Lung microvascular endothelial cell (primary cell): ENCODE measurements at places on chromosomes 5 and 9. TPM values are rescaled to one million over a fixed set of nuclear protein-coding genes. Genes with fewer than 3 reads are reported as not detected.

DNA sequence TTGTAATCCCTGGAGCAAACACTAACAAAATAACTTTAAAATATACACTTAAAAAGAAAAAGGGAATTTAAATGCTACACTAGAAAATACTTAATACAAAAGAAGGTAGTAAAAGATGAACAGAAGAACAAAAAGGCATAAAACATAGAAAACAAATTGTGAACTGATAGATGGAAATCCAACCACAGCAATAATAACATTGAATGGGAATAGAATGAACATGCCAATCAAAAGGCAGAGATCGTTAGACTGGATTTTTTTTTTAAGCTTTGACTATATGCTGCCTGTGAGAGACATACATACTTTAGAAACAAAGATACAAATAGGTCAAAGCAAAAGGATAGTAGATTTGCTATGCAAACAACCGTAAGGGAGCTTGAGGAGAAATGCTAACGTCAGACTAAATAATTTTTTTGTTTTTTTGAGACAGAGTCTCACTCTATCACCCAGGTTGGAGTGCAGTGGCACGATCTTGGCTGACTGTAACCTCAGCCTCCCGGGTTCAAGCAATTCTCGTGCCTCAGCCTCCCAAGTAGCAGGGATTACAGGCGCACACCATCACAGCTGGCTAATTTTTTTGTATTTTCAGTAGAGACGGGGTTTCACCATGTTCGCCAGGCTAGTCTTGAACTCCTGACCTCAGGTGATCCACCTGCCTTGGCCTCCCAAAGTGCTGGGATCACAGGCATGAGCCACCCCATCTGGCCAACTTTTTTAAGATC, 6.5 kb downstream of the ABO start:
- DNase-seq, result no peak

DNA sequence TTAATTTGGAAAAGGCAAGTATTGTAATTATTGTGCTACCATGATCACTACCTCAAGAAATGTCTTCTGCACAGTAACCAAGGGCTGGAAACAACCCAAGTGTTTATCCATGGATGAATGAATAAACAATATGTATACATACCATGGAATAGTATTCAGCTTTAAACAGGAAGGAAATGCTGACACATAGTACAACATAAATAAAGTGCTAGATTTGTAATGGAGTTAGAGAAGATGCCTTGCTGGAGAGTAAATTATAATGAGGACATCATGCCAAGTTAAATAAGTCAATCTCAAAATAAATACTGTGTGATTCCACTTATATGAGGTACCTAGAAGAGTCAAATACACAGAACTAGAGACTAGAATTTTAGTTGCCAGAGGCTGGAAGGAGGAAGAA, 160.0 kb downstream of the CCDC192 start:
- DNase-seq, result no peak

TMEM174 gene
- total RNA-seq, result not detected in 2 replicates

DNA sequence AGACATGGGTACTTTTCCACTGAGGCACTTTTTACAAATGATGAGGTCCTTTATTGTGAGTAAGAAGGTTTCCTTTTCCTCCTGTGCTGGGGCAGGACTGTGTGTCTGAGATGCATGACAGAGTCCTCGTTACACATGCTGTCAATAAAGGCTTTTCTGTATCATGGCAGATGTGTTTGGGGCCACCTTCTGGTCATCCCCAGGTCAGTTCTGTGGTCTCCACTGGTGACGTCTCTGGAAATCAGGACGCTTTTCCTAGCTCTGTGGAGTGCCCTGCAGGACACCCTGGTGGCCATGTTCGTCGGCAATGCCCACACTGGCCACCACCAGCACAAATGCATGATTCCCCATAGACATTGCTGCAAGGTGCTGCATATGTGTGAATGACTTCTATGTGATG, 2.8 kb downstream of the CMBL start:
- DNase-seq, result no peak

DNA sequence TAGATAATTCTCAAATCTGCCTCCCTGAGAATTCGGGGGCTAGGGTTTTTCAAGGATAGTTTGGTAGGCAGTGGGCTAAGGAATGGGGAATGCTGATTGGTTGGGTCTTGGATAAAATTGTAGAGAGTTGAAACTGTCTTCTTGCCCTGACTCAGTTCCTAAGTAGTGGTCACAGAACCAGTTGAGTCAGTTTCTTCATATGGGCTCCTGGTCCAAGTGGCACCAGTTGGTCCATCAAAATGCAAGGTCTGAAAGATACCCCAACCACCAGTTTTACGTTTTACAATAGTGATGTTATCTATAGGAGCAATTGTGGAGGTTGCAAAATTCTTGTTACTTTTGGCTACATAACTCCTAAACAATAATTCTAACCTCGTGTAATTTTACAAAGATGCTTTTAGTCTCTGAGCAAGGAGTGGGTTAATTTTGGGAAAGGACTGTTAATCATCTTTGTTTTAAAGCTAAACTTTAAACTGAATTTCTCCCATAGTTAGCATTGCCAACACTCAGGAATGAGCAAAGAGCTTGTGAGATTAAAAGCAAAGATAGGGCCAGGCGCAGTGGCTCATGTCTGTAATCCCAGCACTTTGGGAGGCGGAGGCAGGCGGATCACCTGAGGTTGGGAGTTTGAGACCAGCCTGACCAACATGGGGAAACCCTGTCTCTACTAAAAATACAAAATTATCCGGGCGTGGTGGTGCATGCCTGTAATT, 7.7 kb downstream of the CDK7 start:
- DNase-seq, result no peak

STK32A gene
- total RNA-seq, result under 0.01 and 0.44 TPM in 2 replicates
